ENCODE measurements at places on chromosomes 5 and 9. TPM values are rescaled to one million over a fixed set of nuclear protein-coding genes. Genes with fewer than 3 reads are reported as not detected.

CCL27 gene
- 0.58 TPM for total RNA-seq

ZNF658 gene
- total RNA-seq, result 1.4 TPM

CDH10 gene
- total RNA-seq, result under 0.01 TPM

SCGB3A2 gene
- total RNA-seq, result not detected

PHF24 gene
- not detected for total RNA-seq

SLC46A2 gene
- not detected for total RNA-seq

ACTBL2 gene
- total RNA-seq, result 3.2 TPM

SLC22A4 gene
- total RNA-seq, result 4.9 TPM

CAMK4 gene
- 5.2 TPM for total RNA-seq

FXN gene
- 8.9 TPM for total RNA-seq

ADAMTS16 gene
- total RNA-seq, result not detected

PCDHB13 gene
- not detected for total RNA-seq

GRXCR2 gene
- not detected for total RNA-seq

KCTD16 gene
- 0.18 TPM for total RNA-seq

DDX4 gene
- not detected for total RNA-seq

ANKRD34B gene
- total RNA-seq, result not detected

STKLD1 gene
- 1.7 TPM for total RNA-seq

TXNDC8 gene
- not detected for total RNA-seq

GMCL2 gene
- not detected for total RNA-seq

TLR4 gene
- total RNA-seq, result 23.9 TPM

C5 gene
- total RNA-seq, result 2.6 TPM

TIMD4 gene
- total RNA-seq, result not detected

GABBR2 gene
- total RNA-seq, result 5.5 TPM

CBY3 gene
- total RNA-seq, result not detected

PCDHB8 gene
- total RNA-seq, result not detected

TIFAB gene
- not detected for total RNA-seq

GRIN1 gene
- total RNA-seq, result not detected

ACOT12 gene
- not detected for total RNA-seq

NUDT12 gene
- total RNA-seq, result 12.7 TPM

MAN1B1 gene
- 133 TPM for total RNA-seq

TSSK1B gene
- total RNA-seq, result not detected

BAAT gene
- total RNA-seq, result not detected

SELENOP gene
- total RNA-seq, result 62.8 TPM

PCDHAC2 gene
- not detected for total RNA-seq

LCN1 gene
- total RNA-seq, result not detected

TMEM252 gene
- total RNA-seq, result not detected

ZNG1E gene
- 16.1 TPM for total RNA-seq

BICD2 gene
- total RNA-seq, result 25.9 TPM

GARIN3 gene
- total RNA-seq, result not detected

LMNB1 gene
- total RNA-seq, result 71.8 TPM

BASP1 gene
- 138 TPM for total RNA-seq

TPM2 gene
- total RNA-seq, result 1,252 TPM

IL7R gene
- total RNA-seq, result 19.6 TPM

SAXO1 gene
- not detected for total RNA-seq

OR2V1 gene
- not detected for total RNA-seq

WHRN gene
- total RNA-seq, result 0.35 TPM

STING1 gene
- total RNA-seq, result 43.0 TPM

ELOVL7 gene
- total RNA-seq, result not detected

SPEF2 gene
- 6.4 TPM for total RNA-seq

FAM221B gene
- not detected for total RNA-seq

CAVIN4 gene
- total RNA-seq, result not detected

CNTLN gene
- total RNA-seq, result 4.3 TPM

AGXT2 gene
- not detected for total RNA-seq

PRRX2 gene
- total RNA-seq, result not detected

Measured in myometrial cell (primary cell).